AG09309 (cell line): ENCODE measurements at places on chromosomes 12 and 14.

GRCh38 chr14:74257941-74258763, 18.9 kb downstream of the VSX2 start:
- DNase-seq, result no peak

DNA sequence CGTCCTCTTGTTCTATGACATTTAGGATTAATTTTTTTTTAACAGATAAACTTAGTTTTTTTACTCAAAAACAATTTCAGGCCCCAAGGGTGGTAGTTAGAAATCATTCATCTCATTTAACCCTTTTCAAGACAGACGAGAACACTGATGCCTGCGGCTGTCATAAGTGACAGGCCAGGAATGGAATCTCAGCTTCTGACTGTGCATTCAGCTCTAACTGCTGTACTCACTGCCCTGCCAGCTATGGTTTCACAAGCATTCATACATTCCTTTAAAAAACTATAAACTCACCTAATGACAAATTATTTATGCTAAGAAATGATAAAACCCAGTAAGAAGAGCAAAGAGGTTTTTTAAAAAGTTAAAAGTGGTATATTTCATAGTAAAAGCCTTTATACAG, 8.8 kb downstream of the DENND5B start:
- no peak for DNase-seq

- no peak for DNase-seq
Measured at GRCh38 chr14:60514741-60515491, 6.0 kb downstream of the SIX6 start.

DNA sequence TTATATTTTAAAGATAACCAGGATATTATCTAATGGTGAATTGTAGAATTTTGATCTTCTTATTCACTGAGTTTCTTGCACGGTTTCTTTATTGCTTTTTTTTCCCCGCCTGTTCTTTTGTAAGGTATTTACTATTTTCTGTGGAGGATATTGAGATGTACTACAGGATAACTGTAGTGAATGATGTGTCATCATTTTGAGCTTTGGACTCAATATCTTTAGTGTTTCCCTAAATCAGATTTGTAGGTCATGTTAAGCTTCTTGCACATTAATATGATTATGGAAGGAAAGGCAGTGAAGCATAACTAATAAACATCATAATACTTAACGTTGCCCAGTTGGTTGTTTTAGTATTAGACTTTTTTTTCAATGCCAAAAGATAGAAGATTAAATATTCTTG, 81.4 kb downstream of the FBXO33 start:
- DNase-seq, result no peak

DNA sequence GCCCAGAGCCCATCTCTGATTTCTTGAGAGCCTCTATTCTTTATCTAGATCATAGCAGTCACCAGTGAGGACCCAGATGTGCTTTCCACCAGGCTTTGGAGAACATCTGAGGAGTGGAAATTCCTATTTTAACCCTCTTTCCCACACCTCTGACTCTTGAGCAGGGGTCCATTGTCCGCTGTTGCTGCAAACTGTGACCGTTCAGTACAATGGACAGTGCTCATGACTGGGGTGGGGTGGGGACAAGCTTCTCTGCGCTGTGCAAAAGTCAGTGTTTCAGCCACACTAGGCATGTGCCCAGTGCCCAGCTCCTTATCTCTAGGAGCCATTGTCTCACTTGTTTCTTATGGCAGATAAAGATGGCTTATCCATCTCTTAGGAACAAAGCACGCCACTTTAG, 16.9 kb upstream of the KRT7 start:
- DNase-seq, result no peak

GRCh38 chr12:124568431-124569374, 1.3 kb upstream of the NCOR2 start:
- DNase-seq, result peak; percentile 87
